Hippocampal formation (tissue), 2 donors: ENCODE measurements at places on chromosomes 2 and 18.

DNA sequence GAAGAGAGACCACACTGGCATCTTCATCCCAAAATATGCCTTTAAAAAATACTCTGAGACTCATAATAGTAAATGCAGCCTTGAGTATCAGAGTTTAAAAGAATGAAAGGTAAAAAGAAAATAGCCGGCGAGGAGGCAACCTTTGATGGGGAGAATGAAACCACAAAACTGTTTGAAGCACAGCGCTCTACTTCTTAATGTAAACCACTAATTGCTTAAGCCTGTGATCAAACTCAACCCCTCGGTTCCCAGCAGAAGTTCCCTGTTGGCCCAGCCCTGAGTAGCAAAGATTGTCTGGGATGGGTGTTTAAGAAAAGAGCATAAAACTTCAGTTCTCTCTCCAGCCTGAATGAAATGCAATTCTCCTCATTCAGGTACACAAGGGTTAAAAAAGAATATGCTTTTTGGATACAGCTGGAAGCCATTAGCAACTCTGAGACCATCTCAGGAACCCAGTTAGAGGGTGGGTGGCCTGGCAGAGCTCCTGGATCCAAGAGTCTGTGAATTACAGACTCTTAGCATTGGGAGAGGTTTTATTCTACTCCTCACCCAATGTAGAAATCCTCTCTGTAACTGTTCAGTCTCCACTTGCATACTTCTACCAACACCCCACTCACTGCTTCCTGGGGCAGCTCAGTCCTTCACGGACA is 44.8 kb downstream of the VIT start:
- DNase-seq: no peak

- no peak for DNase-seq
Measured at GRCh38 chr2:29272311-29272710, 157.1 kb downstream of the CLIP4 start.

- DNase-seq: no peak
Measured at GRCh38 chr2:64763126-64763525, 109.4 kb upstream of the SERTAD2 start.

- DNase-seq: peak; percentile 5
Measured at GRCh38 chr18:28411806-28412205, 234.9 kb upstream of the CDH2 start.

- no peak for DNase-seq
Measured at GRCh38 chr2:34423301-34423700, 824.2 kb upstream of the FAM98A start.

GRCh38 chr2:151498178-151498577 is 88.5 kb downstream of the RIF1 start:
- DNase-seq: no peak

DNA sequence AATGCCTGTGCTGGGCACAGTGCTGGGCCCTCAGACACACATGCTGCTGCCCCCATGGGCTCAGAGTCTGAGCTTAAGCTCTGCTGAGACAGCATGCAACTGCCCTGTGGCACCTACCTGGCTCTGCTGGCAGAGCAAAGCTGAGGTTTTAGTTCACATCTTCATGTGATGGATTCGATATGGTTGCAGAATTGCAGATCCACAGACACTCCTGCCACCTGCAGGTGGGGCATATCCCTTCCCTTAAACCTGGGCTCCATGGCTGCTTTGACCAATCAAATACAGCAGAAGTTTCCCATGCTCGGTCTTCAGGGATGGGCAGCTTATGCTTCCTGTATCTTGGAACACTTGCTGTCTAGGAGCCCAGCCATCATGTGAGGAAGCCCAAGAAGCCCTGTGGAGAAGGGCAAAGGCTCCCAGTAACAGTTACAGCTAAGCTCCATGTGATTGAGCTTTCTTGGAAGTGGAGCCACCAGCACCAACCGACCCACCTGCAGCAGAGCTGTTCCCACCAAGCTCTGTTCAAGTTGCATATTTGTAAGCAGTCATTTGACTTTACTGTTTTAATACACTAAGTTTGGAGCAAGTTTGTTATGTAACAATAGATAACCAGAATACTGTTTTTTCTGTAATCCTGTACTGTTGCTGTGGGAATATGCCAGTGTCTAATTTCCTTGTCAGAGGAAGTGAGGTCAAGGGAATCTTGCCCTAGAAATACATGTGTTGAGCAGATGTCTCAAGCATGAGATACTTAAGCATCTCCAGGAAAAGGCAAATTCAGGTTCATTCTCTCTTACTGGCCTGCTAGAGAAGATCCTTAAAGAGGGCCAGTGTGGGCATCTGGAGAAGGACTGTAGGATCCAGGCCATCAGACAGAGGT is 79.3 kb downstream of the SH3RF3 start:
- DNase-seq: no peak

GRCh38 chr2:191289049-191289448 is 43.8 kb downstream of the MYO1B start:
- DNase-seq: no peak

- DNase-seq: no peak
Measured at GRCh38 chr2:204152616-204153015, 216.1 kb downstream of the ICOS start.

GRCh38 chr2:202098291-202098690 is 25.2 kb downstream of the KIAA2012 start:
- DNase-seq: no peak

DNA sequence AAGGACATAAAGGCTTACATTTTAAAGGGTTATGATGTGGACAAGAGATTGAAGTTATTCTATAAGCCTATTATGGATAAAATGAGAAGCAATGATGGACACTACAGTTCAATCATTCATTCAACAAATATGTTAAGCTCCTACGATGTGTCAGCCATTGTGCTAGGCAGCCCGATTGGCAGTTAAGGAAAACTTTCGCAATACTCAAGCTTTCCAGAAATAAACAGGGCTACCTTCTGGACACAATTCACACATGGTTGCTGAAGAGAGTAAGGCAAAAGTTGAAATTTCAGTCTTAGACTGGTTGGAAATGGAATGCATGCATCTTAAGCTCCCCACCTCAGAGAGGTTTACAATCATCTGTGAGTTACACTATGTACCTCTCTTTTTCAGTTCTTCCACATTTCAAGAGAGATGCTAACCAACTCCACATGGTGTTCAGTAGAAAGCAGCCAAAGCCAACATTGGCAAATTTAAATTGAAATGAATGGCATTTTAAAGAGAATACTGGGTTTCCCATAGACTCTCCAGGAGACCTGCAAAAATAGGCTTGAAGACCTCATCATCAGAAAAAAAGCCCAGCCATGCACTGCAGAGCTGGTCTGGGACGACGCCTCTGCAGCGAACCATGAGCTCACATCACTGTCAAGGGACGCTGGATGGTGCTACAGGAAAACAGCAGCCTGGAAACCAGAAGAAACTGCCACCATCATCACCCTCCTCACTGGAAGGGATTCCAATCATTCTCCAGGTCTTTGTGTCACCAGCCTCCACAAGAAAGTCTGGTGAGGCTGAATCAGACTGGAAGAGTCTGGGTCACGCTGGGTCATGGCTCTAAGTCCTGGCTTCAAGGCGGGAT is 276.3 kb downstream of the AFF3 start:
- no peak for DNase-seq

DNA sequence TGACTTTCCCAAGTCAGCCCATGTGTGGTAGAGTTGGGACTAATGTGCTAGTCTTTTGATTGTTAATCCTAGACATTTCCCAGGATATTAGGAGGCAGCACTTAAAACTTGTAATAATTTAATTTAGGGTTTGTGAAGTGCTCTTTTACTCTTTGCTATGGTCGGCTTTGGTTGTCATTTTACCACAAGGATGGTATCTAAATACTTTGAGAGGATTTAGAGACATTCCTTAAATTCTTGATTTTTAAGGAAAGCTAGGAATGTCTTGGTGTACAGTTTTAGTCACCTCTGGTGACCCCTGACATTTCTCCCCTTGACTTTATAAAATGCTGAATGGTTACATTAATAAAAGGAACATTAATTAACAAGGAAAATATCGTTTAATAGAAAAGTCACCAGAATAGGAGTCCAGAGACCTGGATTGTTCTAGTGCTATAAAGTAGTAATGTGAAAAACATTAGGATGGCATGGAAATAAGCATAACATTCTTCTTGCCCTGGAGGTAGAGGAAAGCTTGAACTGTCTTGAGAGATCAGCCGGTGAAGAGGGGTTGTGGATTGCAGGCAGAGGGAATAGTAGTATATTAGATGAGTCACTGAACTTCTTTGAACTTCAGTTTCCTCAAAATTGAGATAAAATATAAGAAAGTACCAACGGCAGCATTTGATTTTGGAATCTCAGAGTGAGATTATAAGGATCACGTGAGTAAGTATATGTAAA is 209.2 kb downstream of the MCFD2 start:
- no peak for DNase-seq

GRCh38 chr2:65754219-65754618 is 321.8 kb upstream of the SPRED2 start:
- DNase-seq: no peak

GRCh38 chr18:58525517-58525916 is 103.4 kb downstream of the ALPK2 start:
- DNase-seq: no peak

DNA sequence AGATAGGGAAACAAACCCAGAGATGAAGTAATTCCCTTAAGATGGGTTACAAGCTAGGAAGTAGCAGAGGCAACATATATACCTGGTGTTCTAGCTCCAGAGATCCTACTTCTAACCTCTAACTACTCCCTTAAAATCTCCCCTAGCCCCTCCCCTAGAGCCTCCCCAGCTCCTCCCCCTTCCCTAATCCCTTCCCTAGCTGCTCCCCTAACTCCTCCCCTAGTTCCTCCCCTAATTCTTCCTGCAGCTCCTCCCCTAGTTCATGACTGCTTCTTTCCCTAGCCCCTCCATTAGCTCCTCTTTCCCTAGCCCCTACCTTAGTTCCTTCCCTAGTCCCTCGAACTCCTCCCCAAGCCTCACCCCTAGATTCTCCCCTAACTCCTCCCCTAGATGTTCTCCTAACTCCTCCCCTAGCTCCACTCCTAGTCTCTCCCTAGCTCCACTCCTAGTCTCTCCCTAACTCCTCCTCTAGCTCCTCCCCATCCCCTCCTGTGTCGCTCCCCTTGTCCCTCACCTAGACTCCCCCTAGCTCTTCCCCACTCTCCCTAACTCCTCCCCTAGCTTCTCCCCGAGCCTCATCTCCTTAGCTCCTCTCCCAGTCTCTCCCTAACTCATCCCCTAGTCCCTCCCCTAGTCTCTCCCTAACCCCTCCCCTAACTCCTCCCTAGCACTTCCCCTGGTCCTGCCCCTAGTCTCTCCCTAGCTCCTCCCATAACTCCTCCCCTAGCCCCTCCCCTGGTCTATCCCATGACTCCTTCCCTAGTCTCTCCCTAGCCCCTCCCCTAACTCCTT is 108.9 kb downstream of the CD226 start:
- no peak for DNase-seq

DNA sequence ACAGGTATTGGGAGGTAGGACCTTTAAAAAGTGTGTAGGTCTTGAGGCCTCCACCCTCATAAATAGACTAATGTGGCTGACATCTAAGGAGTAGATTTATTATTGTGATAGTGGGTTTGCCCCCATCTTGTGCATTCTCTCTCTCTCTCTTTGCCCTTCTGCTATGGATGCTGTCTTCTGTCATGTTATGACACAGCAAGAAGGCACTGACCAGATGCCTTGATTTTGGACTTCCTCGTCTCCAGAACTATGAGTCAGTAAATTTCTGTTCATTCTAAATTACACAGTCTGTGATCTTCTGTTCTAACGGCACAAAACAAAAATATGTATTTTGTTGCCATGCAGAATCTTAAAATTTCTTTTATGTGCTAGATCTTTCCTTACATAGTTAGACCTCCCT is 66.9 kb downstream of the ATAD2B start:
- no peak for DNase-seq

DNA sequence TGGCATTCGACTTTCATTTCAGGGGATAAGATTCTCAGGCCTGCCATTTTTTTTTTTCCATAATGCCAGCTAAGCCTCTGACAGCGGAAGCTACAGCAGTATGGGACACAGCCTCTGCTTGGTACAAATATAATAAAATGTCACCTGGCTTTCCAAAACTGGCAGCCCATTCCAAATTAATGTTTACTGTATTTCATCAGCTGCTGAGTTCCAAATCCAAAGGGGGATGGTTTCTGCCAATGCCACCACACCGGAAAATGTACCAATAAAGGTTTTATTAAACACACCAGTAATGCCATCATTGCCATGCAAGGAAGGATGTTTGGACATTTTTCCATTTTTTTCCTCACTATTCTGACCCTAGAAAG is 275.8 kb upstream of the CCDC68 start:
- no peak for DNase-seq

DNA sequence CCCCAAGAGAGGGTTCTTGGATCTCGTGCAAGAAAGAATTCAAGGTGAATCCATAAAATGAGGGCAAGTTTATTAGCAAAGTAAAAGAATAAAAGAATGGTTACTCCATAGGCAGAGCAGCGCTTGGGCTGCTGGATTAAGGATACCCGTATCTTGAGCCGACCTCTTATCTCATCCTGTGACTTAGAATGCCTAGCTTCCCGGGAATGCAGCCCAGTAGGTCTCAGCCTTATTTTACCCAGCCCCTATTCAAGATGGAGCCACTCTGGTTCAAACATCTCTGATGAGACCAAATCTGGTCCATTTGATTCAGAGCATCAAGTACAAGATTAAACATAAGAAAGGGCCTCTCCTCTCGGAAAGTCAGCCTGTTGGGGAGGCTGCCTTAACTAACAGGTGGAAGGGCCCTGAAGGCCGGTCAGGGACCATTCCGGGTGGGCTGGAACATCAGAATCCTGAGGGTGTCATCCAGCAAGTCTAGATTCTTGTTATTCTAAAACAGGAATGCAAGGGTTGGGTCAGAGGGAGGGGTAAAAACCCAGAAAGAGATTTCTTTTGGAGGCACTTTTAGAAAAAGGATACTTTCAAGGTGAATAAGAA is 5.8 kb downstream of the PSD4 start:
- DNase-seq: no peak

DNA sequence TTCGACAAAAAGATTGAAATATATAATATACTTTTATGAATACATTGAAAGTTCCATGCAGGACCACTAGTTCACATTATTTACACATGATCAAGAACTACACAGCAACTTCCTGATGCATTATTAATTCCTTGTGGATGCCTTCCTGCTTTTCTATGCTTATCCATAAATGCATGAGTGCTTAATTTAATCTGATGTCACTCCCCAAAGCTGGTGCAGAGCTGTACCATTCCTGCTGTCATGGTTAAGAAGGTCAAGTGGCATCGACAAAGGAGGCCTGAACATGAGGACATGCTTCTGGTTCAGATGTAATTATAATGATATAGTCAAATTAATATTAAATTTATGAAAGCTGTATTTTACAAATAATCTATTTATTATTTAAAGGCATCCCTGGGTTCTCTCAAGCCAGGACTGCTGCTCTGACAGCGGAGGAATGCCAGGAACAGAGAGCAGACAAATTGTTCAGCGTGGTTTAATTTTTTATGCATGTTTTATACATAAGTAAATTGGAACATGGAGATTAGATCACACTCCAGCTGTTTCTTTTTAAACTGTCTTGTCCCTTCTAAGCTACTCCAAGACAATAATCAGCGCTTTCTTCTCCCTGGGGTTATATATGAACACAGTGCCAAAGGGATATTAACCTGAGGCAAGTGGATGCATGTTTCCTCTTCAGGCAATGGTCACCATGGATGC is 307.3 kb upstream of the CNTNAP5 start:
- DNase-seq: no peak
